ENCODE measurements at places on chromosomes 3 and 15.

DNA sequence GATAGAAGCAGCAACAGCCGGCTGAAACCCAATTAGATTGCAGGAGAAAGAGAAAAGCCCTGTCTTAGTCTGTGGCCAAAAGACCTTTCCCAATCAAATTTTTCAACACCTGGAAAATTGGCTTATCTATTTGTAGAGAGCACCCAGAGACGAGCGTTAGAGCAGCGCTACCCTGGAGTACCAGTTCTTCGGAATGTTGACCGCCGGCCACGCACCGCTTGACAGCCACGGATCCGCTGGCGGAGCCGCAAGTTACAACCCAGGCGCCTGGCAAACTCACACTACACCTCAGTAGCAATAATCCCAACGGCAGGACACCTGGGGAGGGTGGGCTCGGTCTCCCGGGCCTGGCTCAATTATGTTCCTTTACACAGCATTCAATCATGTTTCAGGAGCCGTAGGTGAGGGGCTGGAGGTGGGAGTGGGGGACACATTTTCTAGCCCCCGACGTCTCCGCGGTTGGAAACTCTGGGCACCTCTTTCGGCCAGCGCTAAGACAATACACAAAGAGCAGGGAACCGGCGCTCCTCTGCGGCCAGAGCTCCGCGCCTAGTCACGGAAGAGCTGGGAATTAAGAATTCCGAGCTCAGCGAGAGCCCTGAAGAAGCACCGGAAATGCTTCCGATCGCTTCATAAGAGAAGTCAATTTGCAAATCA is 1.2 kb downstream of the MB21D2 start:
- DNase-seq, result no peak

- DNase-seq, result no peak
Measured at GRCh38 chr3:152375546-152375945, 106.8 kb downstream of the MBNL1 start.

GRCh38 chr15:60964527-60964926 is 264.6 kb downstream of the RORA start:
- DNase-seq, result no peak

DNA sequence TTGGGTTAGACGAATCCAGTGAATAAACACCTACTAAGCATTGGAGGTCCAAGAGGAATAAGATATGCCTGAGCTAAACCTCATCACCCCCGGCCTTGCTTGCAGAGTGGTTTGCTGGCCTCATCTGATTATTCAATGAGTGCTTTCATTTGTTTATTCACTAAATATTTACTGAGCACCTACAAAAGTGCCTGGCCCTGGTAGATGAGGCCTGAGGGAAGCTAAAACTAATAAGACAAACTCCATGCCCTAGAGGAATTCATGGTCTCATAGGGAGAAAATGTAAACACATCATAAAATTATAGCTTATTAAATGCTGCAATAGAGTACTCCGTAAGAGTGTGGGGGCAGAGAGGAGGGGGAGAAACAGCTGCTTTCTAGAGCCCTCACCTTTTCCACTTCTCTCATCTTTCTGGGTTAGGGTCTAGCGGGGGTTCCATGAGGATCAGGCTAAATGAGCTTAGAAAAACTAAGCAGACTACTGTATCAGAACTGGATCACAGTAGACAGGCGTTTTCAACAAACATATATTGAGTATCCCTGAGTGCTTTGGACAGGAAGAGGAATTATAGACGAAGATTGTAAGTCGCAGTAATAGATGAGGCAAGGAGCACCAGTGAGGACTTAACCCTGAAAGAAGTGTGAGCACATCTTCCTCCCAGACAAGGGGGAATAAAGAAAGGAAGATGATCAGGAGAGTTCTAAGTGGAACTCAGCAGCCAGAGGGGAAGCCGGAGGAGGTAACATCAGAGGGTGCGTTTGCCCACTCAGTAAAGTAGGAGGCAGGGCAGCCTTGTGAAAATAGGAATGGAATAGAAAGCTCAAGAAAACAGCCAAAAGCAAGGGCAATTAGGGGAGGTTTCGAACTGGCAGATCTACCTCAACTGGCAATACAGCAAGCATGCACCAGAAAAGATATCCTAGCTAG is 31.5 kb upstream of the LAMP3 start:
- no peak for DNase-seq

GRCh38 chr15:78272776-78273175 is 8.4 kb downstream of the DNAJA4 start:
- no peak for DNase-seq

- DNase-seq, result no peak
Measured at GRCh38 chr3:127584734-127585133, 5.8 kb downstream of the TPRA1 start.

- no peak for DNase-seq
Measured at GRCh38 chr15:51667478-51667877, 13.8 kb upstream of the SCG3 start.

DNA sequence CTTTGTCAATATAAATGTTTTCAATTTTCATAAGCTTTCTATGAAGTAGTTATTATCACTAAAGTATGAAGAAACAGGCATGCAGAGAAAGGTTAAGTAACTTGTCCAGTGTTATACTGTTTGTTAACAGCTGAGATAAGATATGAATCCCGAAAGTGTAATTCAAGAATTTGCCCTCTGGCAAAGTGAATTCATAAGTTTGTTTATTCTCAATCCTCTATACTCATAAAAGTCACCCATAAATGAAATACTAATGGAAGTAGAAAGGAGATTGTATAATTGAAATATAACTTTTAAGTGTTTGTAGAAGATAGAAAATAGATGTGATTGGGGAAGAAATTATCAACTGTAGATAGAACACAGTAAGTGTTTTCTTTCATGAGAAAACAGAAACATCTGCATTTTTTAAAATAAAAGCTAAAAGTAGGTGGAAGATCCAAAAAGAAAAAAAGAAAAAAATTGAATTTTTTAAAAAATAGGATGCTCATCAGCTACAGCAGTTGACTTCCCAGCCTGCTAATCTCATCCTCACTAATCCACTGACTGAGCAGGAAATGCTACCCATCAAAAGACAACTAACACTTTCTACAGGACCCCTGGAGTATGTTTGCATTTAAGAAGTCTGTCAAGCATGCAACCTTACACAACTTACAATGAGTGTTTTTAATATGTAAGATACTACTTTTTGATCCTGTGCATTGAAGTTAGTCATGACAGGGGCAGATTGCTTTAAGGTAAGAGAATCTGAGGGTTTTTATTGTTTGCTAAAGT is 878.1 kb downstream of the SI start:
- DNase-seq, result no peak

GRCh38 chr15:68204776-68205557 is at the start of gene CALML4:
Gene CALML4, minus strand, starts transcription at chr15:68205332. Its CDS starts 85 bp downstream, at chr15:68205247.
- DNase-seq, result no peak

- no peak for DNase-seq
Measured at GRCh38 chr3:137194301-137194700, 236.5 kb downstream of the IL20RB start.

DNA sequence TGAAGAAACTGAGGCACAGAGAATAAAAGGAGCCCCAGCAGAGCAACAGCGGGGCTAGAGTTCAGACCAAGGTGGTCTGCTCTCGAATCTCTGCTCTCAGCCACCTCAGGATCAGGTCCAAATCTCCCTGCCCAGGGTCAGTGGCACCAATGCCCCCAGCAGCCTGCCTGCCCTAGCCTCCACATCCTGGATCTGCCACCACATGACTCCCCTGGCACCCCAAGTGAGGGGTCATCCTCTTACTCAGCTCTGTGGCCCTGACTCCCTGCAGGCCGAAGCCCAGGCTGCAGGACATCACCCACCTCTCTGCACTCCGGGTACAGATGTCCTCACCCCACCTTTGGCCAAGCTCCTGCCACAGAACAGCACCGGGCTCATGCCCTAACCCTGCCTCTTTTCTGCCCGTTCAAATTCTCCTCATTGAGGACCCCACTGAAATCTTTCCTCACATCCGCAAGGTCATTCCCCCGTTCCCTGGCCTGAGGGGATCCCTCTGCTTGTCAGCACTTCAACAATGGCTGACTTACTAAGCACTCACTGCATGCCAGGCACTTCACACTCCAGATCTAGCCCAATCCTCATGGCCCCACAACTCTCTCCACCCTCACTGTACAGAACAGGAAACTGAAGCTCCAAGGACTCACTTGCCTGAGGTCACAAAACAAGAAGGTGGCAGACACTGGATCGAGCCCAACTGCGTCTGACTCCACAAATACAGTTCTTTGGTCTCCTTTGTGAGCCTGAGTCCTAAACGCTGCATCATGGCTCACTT is 4.3 kb downstream of the PPIB start:
- no peak for DNase-seq

GRCh38 chr15:66798426-66799061 is 96.5 kb downstream of the SMAD6 start:
- no peak for DNase-seq

GRCh38 chr3:47540281-47540680 is 26.8 kb upstream of the ELP6 start:
- DNase-seq, result no peak

GRCh38 chr3:129085818-129086217 is 25.2 kb downstream of the GP9 start:
- DNase-seq, result no peak

GRCh38 chr15:25893596-25893995 is 30.5 kb upstream of the ATP10A start:
- DNase-seq, result no peak

DNA sequence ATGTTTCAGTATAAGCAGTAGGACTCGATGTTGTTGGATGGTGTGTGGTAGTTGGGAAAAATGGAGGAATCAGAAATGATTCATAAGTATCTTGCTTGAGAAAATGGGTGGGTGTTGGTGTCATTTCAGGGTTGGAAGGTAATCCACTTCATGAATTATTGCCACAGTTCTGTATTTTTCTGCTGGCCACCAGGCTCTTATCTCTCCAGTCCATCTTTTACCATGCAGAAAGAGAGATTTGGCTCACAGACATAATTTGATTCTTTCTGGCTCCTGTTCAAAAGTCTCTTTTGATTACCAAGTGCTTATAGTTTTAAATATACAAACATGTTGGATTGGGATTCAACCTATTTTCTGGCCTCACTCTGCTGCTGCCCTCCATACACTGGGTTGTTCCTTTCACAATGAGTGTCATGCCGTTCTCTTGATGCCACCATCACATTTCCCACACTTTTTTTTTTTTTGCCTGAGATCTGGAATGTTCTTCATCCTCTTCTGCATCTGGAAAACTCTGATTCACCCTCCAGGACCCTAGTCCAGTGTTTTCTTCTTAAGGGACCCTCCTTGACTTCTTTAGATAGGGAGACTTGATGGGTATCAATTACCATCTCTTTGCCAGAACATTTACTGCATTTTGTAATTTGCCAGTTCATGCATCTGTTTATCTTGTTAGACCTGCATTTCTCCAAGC is 69.4 kb upstream of the GAP43 start:
- DNase-seq, result no peak

DNA sequence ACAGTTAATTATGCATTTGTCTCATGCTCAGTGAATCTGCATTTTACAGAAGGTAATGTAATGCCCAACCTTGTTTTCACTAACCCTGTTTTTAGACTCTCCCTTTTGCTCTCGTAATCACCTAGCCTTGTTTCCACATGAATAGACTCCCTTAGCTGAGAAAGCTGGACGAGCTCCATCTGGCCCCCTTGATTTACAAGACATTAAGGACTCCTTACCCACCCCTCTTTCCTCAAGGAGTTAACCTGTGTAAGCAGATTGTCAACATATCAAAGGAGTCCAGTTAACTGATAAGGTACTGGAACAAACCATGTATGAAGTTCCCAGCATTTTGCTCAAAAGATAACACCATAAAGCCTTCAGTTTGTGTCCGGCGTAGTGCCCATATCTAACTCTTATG is 99.6 kb downstream of the VPS8 start:
- no peak for DNase-seq

Measured in HCT116 (cell line).